ENCODE measurements at places on chromosomes 5 and 9.

GRCh38 chr5:81724571-81724970 lies 26.3 kb downstream of the SSBP2 start:
- no peak for DNase-seq

- no peak for DNase-seq
Observed at GRCh38 chr9:131289301-131290035, at the start of gene PLPP7. TSS of gene PLPP7 (plus strand) at chr9:131289723. CDS start at chr9:131289998, 275 bp downstream.

- no peak for DNase-seq
Observed at GRCh38 chr5:150489360-150490295, 18.3 kb upstream of the NDST1 start.

DNA sequence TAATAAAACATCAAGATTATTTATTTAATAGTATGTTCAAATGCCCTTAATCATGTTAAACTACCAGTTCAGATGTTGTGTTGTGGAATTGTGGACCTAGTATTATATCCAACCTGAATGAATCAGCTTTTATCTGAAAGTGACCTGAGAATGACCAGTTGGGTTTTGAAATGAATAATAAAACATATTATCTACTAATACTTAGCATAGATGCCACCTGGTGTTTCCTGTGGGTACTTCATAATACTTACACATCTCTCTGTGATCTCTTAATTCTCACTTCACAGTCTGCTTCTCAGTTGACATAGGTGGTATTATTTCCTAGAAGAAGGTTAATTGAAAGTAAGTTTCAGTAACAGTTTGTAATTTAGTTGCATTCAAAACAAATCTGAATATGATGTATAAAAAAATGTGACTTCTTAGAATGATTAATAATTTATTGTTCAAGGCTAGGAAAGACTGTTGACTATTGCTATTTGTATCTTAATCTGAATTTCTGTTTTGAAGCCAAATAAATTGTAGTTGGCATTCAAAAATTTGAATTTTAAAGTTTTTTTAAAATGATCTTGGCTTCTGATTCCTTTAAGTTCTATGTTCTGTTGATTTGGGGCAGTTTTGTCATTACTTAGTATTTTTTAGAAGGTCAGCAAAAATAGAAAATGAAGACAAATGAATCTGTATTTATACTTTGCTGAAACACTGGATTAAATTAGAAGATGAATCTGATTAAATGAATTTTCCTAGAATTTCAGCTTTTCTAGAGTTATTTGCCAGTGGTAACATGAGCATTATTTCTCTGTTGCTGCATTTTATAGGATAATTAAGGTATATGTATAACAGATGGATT lies 48.2 kb downstream of the KIF2A start:
- peak; percentile 69 for DNase-seq

DNA sequence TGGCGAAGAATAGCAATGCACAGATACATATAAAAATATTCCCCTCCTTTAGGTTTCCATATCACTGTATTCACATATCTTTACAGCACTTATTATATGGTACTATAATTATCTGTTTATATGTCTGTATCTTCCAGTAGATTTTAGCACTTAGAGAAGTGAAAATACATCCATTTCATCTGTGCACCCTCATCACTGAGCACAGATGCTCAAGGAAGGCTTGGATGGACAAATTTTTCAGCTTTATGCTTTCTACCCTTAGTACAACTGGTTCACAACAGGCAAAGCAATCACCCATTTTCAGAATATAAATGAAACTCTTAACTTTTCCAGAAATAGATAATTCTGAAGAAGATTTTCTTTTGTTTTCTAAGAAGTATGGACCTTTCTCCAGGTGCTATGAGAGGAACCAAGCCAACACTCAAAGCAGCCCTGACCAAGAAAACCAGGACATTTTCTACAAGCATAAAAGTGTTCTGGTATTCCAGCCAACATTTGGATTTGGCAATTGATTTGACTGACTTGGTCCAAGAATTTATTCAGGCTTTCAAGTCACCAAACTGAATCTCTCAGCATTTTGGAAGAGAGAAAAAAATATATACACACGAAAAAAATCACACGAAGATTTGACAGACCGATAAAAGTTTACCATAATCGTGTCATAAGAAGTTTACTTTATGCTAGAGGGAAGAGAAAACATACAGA lies 170.2 kb upstream of the CD180 start:
- no peak for DNase-seq

DNA sequence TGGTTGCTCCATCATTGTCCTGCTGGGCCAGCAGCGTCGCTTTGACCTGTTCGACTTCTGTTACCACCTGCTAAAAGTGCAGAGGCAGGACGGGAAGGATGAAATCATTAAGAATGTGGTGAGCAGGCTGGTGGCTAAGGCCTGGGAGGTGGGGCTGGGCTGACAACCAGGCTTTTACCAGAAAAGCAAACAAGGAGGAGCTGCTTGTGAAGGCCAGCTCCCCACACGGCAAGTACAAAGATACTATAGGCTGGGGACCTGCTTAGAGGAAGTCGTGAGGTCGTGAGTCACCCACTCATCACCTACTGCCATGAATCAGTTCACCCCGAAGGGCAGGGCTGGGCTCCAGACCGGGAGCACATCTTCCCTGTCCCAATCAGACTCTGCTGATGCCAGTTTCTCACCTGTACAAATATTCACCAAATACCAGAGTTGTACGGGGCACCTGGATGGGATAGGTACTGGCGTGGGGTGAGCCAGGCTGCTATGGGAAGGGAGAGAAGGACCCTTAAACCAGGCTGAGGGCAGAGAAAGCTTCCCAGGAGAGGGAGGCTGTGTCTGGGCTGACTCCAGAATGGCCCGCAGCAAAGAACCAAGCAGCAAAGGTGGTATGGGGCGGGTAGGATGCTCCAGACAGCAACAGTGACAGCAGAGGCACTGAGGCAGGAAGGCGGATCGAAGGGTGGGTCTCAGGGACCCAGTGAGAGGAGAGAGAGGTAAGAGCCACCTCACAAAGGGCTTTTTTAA lies 69.3 kb upstream of the NIPAL4 start:
- DNase-seq, result peak; percentile 98

DNA sequence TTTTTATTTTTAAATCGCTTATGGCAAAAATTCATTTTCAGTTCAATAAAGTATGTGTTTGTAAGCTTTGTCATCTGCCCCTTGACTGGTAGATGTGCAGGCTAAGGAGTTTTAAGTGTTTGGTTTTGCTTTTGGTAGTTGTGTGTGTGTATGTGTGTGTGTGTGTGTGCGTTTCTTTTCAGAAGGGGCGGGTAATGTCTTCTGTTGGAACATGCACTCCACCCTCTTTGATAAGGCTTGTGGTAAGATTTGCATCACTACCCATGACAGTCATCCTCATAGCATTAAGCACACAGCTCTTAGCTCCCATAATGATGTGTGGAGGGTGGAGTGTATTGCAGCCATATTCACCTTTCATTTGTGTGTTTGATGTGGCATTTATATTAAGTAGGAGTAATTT lies 92.1 kb upstream of the FSD1L start:
- peak; percentile 6 for DNase-seq

GRCh38 chr5:93585041-93585766 lies 2.2 kb downstream of the NR2F1 start:
- DNase-seq, result no peak

- DNase-seq, result no peak
Observed at GRCh38 chr5:1805736-1806135, 4.5 kb downstream of the NDUFS6 start.

GRCh38 chr9:16022228-16022627 lies 469.4 kb downstream of the CCDC171 start:
- no peak for DNase-seq

- DNase-seq, result no peak
Observed at GRCh38 chr9:127349483-127350113, 47.4 kb upstream of the SLC2A8 start.

- DNase-seq, result no peak
Observed at GRCh38 chr5:103330875-103331274, 72.3 kb downstream of the MACIR start.

DNA sequence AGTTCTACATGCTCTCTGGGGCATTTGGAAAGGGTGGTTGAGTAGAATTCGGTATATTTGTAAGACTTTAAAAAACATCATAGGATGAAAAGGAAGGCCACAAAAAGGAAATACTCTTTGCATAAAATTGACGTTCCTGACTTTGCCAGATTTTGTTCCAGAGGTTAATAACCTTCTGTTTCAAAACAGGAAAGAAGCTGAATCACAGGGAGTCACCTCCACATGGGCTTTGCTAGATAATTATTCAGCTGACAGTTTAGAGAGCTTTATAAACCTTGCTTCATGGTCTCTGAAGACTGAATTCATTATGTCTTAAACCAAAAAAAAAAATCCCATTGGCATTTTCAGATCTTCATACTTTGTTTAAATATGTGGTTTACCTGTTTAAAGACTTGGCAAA lies 203.7 kb downstream of the SEMA6A start:
- no peak for DNase-seq

DNA sequence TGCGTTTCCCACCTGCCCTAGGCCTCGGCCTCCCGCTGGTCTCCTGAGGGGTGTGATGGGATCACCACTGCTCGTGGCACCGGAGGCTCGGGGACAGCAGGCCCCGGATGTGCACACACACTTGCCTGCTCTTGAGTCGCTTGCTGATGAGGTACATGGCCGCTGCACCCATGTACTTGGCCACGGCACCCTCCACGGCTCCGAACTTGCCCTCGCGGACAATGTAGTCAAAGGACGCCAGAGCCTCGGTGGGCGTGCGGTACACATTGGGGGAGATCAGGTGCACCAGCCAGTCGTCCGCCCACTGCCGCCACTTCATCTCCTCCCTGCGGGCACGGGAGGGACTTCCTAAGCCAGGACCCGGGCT lies 4.7 kb downstream of the PTGES2 start:
- DNase-seq, result no peak

DNA sequence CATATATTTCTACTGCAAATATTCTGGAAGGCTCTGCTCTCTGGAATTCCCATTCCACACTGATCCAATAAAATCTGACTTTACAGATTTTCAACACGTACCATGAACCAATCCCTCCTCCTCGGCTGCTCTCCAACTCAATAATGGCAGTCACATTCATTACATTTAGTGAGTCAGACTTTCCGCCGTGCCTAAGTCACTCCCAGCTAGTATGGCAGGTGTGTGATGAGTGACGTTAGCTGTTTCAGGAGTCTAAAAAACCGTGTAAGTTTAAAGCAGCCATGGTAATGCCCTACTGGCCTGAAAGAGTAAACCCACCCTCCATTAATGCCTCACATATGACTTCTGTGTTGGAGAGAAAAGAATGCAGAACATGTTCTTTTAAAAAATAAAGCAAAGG lies 3.3 kb downstream of the FBN2 start:
- DNase-seq, result no peak

DNA sequence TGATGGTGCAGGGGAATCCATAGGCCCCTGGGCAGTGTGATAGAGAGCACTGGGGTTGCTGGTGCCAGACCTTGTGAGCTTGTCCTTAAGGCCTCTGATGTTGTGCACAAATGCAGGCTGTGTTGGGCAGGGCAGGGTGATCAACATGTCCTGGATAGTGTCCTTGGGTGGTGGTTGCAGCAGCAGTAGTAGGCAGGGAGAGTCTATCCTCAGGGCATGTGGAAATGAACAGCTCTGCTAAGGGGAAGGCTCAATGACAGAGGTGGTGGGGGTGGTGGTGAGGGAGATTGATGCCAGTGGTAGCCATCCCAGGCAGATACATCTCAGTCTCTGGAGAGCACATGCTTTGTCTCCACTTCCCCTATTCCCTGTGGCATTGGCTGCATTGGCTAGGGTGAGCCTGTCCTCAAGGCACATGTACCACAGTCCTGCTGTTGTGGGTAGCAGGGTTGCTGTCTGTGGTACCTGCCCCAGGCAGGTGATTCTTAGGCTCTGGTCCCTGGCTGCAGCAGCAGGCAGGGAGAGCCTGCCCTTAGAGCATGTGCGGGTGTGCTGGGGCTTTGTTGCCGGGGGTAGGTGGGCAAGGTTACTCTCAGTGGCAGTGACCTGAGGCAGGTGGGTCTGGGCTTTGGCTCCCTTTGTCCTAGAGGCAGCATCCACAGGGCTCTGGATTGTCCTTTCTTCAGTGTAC lies 111.1 kb downstream of the WDR70 start:
- DNase-seq, result no peak

GRCh38 chr9:106670418-106670817 lies 192.5 kb upstream of the ZNF462 start:
- no peak for DNase-seq

DNA sequence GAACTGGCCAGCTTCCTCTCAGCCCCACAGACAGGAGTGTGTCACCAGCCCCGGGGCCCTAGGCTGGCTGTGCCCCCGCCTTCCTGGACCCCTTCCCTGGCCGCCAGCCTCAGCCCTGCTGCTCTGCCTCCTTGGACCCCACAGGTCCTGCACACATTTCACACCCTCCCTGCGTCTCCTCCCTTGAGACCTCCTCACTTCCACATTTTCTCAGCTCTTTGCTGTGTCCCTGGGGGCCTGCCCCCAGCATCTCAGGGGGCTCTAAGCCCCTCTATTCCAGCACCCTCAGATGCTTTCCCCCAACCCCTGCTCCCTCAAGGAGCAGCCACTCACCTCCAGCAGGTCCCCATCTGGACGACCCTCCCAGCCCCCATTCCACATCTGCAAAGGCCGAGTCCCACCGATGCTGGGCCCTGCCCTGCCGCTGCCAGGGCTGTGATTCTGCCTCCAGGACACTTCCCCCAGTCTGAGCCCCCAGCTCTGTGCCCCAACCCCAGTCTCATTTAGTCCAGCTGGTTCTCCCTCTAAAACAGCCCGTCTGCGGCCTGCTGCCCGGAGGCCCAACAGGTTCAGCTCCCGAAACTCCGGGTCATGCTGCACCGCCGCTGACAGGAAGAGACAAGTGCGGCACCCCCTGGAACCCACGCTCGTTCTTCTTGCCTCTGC lies 4.2 kb downstream of the SLC34A3 start:
- DNase-seq, result no peak

DNA sequence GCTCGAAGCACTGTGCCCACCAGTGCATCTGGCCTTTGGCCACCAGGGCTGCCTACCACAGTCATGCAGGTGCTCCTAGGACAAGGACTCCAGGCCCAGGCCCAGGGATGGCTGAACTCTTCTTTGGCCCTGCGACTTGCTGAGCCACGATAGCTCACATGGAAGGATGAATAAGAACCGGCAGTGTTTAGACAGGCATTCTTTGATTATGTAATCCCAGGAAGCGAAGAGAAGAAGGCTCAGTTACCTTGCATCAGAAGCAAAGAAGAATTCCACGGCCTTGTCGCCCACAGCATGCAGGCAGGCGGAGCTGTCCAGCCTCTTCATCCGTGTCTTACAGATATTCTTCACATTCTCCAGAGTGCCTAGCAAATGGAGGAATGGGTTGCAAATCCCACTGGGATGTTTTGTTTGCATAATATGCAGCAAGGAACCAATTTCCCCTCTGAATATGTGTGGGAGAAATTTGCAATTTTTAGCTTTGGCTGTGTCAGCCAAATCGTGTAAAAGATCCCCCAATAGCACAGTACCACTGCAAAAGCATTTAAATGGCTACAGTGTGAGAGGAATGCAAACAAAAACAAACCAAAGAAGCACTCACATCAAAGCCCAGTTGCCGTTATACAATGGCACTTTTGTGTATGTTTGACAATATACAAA lies 29.1 kb downstream of the GFPT2 start:
- peak; percentile 20 for DNase-seq

DNA sequence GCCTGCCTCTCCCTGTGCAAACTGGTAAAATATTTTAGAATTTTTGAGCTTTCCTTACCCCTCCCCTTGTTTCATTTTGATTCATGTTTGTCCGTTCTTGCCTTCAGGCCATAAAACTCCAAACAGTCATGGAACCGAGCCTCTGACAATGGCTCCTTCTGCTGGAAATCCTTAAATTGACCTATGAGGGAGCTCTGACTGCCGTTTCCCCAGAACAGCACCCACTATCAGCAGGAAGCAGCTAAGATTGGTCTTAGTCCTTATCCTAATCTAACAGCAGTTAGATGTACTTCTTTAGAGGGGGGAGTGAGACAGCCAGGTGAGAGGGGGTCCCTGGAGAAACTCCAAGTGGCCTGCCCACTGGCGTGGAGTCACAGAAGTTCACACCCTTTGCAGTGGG lies 106.7 kb downstream of the FAM174A start:
- no peak for DNase-seq

Data from A549 (cell line).